Fibroblast of lung (primary cell): ENCODE measurements at places on chromosomes 3 and 15.

DNA sequence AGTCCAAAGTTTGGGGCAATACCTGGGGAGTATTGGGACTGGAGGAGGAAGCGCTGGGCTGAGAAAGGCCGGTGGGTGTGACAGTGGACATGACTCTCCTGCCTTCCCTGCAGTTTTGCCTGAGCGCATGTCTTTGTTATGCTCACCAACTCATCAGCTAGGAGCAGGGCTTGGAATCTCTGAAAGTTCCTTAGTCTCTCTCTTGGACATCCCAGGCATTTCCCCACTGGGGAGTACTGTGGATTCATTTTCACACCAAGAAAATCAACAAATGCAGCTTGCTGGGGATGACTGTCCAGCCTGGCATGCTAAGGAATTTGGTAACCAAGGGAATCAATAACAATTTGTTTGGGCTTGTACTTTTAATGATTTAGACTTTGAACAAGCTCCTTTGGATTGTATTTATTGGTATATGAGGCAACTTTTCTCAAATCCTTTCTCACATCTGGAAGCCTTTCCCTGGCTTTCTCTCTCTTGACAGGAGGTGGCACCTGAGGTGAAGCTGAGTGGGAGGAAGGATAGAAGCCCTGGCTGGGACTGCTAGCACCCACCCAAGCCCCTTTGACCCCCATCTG is 48.5 kb upstream of the CHST2 start:
- DNase-seq, result peak; percentile 62

DNA sequence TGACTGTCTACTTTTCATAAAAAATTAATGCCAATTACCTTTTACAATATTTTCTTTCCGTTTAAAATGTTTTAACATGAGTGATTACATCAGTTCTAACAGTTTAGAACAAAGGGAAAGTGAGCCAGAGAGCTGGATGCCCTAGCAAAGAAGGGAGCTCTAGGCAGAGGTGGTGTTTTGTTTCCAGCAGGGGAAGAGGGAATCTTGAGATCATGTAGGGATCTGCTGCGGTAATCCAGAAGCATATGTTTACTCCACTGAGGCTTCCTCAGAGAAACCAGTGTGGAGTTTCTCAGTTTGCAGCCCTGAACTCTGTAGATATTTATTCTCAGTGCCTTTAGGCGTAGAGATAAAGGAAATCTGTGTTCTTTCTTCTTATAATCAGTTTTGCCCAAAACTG is 399.3 kb downstream of the NLGN1 start:
- no peak for DNase-seq

DNA sequence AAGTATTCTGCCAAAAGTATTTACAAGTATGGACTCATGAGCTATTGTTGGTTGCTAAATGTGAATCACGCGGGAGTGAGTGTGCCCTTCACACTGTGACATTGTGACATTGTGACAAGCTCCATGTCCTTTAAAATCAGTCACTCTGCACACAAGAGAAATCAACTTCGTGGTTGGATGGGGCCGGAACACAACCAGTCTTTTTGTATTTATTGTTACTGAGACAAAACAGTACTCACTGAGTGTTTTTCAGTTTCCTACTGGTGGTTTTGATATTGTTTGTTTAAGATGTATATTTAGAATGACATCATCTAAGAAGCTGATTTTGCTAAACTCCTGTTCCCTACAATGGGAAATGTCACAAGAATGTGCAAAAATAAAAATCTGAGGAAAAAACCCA is 30.3 kb downstream of the SYNM start:
- DNase-seq, result peak; percentile 37

DNA sequence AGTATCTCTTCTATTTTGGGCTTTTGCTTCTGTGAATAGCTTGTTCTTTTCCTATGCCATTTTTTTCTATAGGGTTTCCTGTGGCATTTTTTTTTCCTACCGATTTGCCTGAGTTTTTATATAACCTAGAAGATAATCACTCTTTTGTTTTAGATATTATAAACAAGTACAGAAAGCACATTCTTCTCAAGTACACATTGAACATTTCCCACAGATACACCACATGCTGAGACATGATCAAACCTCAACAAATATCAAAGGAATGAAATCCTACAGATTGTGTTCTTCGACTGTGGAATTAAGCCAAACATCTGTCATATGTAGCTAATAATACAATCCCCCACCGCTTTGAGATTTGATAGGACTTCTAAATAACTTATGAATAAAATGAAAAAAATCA is 9.1 kb upstream of the FEM1B start:
- DNase-seq, result no peak

GRCh38 chr3:157542711-157543500 is 39.7 kb upstream of the VEPH1 start:
- peak; percentile 71 for DNase-seq

DNA sequence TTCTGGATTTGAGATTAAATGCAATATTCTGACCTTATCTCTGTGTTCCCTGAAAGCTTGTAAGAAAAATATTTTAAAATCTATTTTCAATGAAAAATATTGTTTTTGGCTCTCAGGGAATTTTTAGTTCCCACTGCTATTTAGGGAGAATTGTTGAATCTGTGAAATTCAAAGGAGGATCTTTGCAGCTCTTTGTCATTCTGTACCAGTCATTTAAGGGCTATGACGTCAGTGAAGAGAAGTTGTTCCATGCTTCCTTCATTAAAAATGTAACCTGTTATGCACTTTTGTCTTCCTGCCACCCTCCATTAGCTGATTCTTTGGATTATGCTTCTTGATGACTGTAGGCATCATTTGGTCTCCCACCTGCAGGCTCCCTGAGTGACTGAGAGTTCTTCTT is 427.8 kb upstream of the C2CD4B start:
- no peak for DNase-seq

DNA sequence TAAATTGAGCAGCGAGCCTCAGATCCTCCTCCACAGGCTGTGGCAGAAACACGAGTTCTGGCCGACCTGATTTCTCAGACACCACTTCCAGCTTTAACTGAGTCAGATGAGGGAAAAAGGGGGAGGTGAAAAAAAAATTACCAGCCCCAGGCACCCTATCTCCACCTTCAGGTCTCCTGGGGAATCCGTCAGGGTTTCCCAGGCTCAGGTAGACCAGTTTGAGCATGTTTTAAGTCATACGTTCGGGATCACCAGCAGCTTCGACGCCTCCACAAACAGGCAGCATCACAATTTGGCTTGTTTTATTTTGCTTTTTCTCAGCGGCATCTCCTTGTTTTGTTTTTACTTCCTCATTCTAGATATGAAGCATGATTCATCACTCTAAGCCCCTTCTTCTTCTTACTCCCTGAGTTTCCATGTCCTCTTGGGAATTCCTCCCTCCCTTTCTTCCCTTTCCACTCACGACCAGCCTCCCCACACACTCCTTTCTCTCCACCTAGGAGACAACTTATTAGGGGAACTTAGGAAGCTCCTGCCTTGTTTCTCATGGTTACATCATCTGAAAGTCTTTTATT is 190.1 kb downstream of the ZNF621 start:
- no peak for DNase-seq

- peak; percentile 77 for DNase-seq
These were observed 50.3 kb downstream of the LRIG1 start for GRCh38 chr3:66450390-66451022.

DNA sequence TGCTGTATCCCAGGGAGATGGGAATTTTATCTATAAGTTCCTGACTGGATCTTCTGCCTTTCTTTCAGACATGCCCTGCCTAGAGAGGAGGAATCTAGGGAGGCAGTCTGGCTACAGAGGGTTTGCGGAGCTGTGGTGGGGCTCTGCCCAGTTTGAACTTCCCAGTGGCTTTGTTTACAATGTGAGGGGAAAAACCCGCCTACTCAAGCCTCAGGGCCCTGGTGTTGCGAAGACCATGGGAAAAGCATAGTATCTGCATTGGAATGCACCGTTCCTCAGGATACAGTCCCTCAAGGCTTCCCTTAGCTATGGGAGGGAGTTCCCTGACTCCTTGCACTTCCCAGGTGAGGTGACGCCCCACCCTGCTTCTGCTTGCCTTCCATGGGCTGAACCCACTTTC is 168.7 kb downstream of the TMEM108 start:
- DNase-seq, result no peak

GRCh38 chr3:188589771-188590170 is 435.8 kb downstream of the LPP start:
- DNase-seq, result no peak

GRCh38 chr15:67458331-67459029 is 62.5 kb upstream of the C15orf61 start:
- DNase-seq, result no peak

DNA sequence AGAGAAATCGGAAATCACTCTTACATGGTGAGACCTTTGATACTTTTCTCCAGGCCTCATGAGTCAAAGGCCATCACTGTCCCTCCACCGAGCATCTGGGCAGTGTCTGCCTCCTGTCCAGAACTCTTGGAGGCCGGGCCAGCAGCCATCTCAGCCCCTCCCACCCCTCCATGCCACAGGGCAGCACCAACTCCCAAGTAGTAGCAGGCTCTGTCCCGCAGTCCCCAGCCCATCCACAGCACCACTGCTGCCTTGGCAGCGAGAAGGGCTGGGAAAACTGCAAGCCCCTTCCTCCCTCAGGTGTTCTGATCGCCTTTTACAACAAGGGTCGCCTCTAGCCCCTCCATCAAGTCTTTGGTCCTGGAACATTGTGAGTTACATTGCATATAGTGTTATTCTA is 5.5 kb downstream of the LYSMD4 start:
- no peak for DNase-seq

GRCh38 chr15:67043939-67044771 is 21.2 kb upstream of the SMAD3 start:
- DNase-seq, result peak; percentile 95

GRCh38 chr3:133038731-133039375 is 662 bp downstream of the TMEM108 start:
- peak; percentile 2 for DNase-seq

DNA sequence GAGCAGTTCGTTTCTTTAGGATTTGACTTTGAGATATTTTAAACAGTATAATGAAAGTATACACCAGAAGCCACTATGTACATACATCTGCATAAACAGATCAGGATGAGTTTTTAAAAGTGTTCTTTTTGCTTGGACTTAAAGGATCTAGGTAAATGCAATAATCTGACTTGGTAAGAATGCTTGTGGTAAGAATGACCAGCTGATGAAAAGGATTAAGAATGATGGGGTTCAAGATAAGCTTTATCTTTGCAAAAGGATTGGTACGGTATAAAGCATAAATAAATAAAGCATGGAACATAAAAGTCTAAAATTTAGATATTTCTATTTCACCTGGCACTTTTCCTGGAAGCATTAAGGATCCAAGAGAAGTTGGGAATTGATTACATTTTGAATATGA is 9.8 kb upstream of the MME start:
- peak; percentile 25 for DNase-seq

DNA sequence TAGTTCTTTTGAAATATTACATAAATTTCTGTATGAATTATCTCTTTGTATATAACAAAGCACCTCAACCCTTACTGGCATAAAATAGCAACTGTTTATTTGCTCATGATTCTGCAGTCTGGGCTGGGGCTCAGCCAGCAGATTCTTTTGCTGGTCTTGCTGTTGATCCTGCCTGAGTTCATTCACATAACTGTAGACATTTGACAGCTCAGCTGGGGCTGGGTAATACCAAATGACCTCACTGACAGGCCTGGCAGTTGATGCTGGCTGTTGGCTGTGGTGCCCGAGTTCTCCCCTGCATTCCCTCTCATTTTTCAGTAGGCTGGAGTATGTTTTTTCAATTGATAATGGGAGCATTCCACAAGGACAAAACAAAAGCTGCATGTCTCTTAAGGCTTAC is 449.9 kb upstream of the GOLIM4 start:
- peak; percentile 60 for DNase-seq

DNA sequence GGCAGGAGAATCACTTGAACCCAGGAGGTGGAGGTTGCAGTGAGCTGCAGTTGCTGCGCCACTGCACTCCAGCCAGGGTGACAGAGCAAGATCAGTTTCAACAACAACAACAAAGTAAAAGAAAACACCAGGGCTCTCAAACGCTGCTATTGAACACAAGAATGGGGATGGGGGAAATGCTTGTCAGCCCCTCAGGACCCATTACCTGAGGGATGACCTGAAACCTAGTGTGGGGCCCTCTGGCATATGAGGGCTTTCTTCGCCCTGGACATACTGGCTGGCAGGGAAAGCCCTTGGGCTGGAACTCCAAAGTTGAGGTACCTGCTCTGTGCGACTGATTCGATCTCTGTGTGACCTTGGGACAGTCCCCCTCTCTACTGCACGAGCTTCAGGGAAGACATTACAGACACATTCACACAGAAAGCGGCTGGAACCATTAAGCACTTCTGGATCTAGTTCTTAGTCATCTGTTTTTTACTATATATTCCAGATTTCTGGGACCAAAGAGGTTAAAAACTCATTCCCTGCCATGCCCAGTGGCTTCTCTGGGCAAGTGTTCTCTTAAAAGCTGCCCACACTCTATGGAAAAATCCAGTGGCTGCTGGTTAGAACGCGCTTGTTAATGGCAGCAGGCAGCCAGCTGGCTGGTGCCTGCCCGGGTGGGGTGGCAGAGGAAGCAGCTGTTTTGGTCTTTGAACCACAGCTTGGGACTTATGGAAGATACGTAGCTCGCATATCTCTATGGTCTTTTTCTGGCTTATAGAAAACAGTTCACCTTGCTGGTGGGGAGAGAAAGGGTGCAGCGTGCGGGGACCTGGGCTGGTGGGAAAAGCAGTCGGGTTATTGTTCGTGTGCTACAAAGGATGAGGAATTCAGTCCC is 57.2 kb downstream of the ATP1B3 start:
- DNase-seq, result no peak

- DNase-seq, result no peak
These were observed 10.1 kb upstream of the RBM5 start for GRCh38 chr3:50078622-50079021.

GRCh38 chr3:99119385-99119784 is 217.9 kb upstream of the DCBLD2 start:
- DNase-seq, result peak; percentile 62

- no peak for DNase-seq
These were observed 57.4 kb upstream of the IMPG2 start for GRCh38 chr3:101377796-101378195.

- peak; percentile 90 for DNase-seq
These were observed 50.2 kb downstream of the CHP1 start for GRCh38 chr15:41281236-41281635.

DNA sequence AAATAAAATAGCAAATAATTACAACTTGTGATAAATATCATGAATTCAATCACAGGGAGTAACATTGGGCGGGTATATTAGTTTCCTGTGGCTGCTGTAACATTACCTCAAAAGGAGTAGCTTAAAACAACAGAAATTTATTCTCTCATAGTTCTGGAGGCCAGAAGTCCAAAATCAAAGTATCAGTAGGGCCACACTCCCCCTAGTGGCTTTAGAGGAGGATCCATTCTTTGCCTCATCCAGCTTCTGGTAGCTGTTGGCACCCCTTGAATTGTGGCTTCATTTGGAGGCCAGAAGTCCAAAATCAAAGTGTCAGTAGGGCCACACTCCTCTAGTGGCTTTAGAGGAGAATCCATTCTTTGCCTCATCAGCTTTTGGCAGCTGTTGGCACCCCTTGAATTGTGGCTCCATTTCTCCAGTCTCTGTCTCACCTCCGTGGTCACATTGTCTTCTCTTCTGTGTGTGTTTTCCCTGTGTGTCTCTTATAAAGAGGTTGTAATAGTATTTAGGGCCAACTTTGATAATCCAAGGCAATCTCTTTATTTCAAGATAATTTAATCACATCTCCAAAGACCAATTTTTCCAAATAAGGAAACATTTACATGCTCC is 3.1 kb upstream of the CFAP20DC start:
- DNase-seq, result peak; percentile 27

- DNase-seq, result peak; percentile 59
These were observed 30.4 kb downstream of the ACKR2 start for GRCh38 chr3:42839616-42840015.
